ENCODE measurements at places on chromosomes 13 and 19.

GRCh38 chr13:112616586-112617362 is 28.8 kb upstream of the TUBGCP3 start:
- no peak for DNase-seq

DNA sequence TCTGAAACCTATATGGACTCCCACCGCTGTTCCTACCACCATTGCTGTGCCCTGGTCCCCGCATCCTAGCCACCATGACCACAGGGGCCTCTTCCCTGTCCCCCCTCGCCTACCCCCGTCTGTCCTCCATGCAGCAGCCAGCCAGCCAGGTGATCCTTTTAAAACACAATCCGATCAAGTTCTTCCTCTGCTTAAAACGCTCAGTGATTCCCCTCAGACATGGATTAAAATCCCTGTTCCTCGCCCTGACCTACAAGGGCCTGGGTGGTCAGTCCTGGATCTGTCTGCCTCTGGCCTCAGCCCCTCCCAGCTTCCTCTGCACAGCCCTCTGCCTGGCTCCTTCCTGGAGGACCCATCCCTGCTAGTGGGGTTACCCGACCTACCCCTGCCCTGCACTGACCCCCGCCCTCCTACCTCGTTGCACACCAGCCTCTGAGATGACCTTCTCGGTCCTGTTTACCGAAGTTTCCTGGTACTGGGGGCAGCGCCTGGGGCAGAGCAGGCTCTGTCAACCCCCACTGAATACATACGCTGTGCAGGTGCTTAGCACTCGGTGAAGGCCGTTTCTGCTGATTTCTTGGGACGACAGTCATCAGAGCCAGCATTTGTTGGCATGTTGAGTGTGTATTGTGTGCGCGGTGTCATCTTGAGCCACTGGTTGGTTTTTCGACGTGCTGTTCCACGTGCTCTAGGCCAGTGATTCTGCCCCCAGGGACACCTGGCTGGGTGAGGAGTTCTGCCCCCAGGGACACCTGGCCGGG is 14.7 kb upstream of the LENG8 start:
- DNase-seq = no peak

DNA sequence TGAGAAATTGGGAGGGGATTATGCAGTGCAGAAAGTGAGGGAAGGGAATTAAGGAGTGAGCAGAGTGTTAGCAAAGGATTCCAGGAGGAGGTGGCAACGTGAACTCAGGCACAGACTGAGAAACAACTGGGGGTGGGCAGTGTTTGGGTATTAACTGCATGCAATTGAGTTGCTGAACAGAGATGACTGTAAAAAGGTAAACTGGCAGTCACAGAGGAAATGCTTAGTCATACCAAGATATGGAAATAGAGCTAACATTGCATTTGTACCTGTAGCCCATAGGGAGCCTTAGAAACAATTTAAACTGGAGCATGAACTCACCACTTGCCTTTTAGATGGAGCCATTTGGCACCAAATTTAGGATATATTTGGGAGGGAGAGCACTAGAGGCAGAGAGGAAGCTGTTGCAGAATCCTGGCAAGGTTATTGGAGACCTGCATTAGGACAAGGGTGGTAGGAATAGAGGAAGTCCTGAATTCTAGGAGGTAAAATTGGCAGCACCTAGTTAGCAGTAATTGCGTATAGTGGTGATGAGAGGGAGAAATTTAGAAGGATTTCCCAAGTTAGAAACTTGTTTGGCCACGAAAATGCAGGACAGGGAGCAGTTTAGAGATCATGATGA is 100.6 kb upstream of the FRY start:
- no peak for DNase-seq

DNA sequence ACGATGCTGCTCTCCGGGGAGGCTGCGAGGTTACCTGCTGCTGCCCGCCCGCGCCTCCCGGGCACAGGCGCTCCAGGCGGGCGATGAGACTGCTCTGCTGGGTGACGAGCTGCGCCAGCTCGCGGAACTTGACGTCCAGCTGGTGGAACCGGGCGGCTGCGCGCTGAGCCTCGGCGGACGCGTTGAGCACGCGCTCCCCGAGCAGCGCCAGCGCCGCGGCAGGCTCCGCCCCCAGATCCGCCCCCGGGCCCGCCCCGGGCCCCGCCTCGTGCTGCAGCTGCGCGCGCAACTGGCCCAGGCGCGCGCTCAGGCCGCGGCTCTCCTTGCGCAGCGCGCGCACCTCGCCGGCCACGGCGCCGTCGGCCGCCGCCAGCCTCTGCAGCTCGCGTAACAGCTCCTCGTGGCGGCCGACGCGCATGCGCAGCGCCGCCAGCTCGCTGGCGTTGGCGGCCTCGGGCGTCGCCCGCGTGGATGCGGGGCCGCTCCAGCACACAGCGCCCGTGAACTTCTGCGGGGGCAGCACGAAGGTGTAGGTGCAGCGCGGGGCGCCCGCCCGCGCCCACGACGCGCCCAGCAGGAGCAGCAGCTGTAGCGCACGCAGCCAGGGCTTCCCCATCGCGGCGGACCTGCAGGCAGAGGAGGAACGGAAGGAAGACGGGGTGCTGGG is 6.4 kb downstream of the ANGPTL6 start:
- DNase-seq = peak; percentile 81

GRCh38 chr13:96996107-96996506 is 1.8 kb upstream of the OXGR1 start:
- DNase-seq = no peak
